ENCODE measurements at places on chromosomes 4 and X.
A peak's percentile ranks its signal among the peaks of the same experiment; 100 is the strongest.

DNA sequence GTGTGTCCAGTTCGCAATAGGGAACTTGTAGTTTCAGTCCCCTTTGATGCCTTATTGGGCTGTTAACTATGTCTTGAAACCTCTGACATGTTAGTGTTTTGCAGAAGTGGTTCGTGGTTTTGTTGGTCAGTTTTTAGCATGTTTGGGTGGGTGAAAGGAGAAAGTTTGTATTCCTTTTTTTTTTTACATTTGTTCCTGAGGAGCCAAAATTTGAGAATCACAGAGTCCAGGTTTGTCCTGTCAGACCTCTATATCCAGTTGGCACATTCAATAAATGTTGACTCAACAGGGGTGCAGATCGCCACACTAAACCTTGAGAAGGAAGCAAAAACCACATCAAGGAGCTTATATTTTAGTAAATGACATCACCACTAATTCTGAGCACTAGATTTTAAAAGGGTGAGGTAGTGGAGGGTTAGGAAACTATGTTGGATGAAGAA is 26.2 kb downstream of the DLG3 start:
- DNase-seq: no peak

DNA sequence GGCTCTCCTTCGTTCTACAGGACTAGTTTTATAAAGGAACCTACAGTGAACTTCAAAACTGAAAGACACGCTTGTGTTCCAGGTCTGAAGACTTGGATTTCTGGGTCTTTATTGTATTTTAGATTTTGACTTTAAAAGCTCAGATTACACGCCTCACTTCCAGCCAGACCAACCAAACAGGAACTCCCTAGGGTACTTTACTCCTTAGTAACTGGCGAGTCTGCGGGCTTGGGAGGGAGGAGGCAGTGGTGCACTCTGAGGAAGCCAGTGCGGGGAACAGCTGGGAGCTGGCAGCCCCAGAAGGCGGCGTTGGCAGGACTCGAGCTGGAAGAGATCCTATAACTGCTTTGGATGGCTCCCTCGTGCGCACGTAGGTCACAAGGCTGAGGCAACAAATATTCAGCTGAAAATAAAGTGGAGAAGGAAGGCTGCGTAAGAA is 391 bp upstream of the PHKA1 start:
- DNase-seq: peak; percentile 17

GRCh38 chrX:126165401-126165720 is 728 bp downstream of the DCAF12L2 start:
- no peak for DNase-seq

DNA sequence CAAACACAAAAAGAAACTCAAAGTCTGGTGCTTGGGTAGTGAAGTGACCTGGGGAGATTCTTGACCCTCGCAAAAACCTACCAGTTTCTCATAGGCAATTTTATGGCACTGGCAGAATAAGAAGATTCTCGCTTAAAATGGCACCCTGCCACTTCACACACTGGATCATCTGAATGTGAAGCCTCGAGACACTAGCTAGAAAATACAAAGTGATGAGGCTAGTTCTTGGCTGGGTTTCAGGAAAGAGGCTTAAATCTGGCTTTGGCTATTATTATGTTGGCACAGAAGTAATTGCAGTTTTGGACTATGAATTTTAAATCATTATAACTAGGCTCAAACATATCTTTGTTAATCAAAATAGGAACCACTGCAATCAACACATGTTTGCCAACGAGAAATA is 634.7 kb upstream of the BOD1L1 start:
- no peak for DNase-seq

DNA sequence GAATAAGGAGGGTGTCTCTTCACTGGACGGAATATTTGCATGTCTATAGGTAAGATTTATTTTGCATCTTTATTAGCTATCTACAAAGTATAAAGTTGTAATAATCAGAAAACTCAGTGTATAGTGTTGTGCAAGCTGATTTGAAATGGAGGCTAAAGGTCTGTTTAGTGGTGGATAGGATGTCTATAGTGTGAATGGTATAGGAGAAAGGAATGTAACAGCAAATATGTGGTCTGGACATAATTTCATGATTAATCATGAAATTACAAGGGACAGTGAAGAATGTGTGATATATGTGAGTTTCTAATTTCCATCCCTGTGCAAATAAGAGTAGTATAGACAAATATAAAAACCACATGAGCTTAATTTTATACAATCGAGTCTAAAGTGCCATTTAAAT is 79.3 kb upstream of the CAMK2D start:
- DNase-seq: no peak

GRCh38 chr4:147049946-147050345 is 104.3 kb upstream of the TTC29 start:
- DNase-seq: no peak

DNA sequence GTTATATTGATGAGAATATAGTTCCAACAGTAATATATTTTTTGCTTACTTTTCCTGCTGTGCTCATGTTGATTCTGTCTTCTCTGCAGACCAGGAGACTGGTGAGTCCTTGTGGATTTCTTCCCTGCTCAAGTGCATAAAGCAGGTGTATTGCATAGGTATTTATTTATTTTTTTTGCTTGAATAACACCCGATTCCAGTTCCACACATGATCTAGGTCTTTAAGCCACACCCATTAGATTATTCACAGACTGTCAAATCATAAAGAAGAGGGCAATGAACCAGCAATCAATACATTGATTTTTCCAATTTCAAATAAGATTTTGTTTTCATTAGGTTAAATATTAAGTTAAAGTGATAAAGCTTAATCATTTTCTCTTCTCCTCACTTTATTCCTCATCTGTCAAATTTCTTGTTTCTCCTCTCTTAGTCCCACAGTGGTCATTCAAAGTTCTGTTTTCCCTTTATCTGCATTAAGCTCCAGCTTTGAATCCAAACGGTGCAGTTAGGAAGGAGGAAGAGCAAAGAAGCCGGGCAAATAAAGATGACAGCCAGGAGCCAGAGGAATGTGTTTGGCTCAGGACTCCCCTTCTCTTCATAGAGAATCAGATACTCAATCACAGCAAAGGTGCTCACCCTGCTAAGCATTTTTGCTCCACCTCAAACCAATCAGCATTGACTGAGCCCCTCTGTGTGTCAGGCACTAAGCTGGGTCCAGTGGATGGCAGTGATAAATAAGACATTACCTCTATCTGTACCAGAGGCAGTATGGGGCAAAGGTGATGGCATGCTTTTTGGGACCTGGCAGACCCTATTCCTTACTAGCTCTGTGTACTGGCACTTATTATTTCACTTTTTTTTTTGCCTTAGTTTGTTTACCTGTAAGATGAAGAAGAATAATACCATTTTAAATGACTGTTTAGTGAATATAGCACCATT is at the start of gene ADH1A:
Gene ADH1A (minus strand): TSS at position 138 of the 939 bp plus-strand sequence. CDS start 71 bp downstream, at position 67.
- DNase-seq: no peak

GRCh38 chr4:7811536-7812191 is 128.0 kb downstream of the AFAP1 start:
- DNase-seq: peak; percentile 78

DNA sequence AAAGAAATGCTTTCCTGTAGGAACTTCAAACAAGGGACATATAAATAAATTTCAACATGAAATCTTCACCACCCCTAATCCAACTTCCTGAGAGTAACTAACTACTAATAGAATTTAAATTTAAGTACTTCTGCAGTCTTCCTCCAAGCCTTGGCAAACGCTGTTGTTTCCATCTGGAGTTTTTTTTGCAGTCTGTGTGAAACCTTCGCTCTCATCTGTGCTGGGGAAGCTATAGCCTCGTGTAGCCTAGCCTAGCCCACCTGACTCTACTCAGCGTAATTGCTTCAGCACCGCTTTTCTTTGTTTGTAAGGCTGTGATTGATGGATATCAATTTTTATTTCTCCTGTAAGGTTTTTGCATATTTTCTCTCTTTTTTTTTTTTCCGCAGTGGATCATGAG is 30.9 kb downstream of the STOX2 start:
- DNase-seq: no peak

DNA sequence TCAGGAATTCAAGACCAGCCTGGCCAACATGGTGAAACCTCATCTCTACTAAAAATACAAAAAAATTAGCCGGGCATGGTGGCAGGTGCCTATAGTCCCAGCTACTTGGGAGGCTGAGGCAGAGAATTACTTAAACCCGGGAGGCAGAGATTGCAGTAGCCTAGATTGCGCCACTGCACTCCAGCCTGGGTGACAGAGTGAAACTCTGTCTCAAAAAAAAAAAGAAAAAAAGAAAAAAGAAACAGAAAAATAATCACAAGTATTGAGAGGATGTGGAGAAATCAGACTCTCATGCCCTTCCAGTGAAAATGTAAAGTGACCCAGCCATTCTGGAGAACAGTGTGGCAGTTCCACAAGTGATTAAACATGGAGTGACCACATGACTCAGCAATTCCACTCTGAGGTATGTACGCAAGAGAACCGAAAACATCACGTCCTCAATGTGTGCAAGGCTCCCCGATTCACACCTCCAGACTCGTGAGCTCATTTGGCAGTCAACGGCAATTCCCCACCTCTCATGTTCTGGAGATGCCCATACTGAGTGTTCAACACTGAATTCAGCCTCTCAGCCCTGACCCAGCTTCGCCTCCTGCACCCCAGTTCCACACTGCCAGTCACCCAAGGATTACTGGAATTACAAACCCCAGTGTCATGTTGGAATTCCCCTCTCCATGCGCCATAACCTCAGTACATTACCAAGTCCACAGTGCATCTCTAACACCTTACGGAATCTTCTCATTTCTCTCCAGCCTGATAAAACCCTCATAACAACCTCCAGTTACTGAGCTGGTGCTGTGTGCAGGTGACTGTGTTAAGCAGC is 21.1 kb downstream of the ACOX3 start:
- DNase-seq: no peak

GRCh38 chr4:153472122-153473037 is 6.2 kb downstream of the TMEM131L start:
- no peak for DNase-seq

GRCh38 chrX:16487620-16488385 is 162.2 kb upstream of the S100G start:
- DNase-seq: no peak

Measured in amniotic stem cell (primary cell).